ENCODE measurements at places on chromosomes 13 and 19.

- no peak for DNase-seq
Observed at GRCh38 chr13:97715763-97716162, 237.7 kb upstream of the IPO5 start.

- no peak for DNase-seq
Observed at GRCh38 chr19:33157906-33158305, 26.0 kb downstream of the WDR88 start.

DNA sequence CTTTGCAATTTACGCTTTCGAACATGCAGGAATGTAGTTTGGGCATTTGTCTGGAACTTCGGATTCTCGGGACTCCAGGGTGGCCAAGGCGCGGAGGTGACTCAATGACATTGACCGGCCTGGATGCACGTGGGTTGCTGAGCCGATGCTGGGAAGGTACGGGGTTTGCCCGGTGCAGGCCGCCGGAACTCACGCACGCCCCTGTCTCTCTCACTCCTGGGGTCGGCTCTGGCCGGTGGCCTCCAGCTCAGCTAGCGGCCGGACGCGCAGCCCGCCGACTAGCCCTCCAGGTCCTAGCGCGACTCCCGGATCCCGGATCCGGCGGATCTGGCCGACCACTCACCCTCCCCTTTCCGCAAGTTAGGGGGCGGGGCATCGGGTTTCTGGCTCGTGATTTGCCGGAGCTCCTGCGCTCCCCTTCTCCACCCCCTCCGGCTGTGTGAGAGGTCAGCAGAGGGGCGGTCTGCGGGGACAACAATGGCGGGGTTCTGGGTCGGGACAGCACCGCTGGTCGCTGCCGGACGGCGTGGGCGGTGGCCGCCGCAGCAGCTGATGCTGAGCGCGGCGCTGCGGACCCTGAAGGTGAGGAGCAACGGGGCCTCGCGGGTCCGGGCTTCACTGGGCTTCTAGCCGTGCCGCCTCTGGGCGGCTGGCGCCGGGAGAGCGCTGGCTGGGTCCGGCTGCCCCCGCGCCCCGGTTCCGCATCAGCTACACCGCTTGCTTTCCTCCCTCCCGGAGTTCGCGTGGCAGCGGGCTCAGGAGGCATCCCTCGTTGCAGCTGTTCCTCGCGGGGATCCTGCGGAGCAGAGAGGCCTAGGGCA, at the start of gene PCCA:
PCCA (plus strand) TSS at position 450 of the 821 bp plus-strand sequence; CDS start at position 478, 28 bp downstream.
- peak; percentile 97 for DNase-seq

DNA sequence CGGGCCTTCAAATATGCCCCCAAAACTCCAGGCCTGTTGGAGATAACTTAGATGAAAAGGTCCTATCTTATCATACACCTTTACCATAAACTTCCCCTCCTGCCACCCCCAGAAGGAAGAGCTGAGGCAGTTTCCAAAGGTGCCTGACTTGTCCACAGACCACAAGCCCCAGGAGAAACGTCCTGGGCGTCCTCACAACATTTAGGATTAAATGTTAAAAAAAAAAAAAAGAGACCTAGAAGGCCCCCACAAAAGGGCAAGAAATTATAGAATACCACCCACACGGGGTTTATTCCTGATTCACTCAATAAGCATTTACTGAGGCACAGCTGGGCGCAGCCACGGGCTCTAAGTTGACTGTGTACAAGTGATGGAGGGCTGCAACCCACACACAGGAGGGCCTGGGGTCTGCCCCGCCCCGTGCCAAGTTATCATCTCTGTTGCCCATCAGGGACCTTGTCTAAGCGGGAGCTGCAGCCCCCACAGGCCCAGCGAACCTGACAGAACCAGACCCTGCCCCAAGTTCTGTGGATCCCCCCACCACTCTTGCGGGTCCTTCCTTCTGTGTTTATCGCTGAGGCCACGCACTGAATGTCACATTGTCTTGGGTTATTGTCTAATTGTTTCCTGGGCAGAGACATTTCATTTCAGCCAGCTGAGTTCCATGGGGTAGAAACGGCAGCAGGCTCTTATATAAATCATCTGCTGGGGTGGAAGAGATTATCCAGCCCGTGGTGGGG, 83.0 kb upstream of the TM9SF2 start:
- peak; percentile 11 for DNase-seq

DNA sequence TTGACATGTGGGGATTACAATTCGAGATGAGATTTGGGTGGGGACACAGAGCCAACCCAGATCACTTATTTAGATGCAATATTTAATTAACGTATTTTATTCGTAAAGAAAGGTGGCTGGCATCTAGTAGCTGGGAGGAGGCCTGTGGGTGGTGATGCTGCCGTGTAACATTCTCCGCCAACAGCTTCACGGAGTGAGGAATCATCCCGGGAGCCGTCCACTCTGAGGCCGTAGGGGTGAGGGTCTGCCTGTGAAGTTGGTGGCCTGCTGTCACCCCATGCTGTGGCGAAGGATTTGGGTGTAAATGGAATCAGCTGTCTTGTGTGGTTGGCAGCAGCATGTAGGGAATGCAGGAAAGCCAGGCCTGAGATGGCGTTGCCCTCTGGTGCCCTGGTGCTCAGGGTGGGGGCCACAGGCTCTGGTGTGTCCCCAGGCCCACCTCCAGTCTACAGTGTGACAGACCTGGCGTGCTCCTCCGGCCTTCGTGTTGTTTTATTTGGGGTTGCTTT, 3.3 kb upstream of the TEX29 start:
- no peak for DNase-seq

DNA sequence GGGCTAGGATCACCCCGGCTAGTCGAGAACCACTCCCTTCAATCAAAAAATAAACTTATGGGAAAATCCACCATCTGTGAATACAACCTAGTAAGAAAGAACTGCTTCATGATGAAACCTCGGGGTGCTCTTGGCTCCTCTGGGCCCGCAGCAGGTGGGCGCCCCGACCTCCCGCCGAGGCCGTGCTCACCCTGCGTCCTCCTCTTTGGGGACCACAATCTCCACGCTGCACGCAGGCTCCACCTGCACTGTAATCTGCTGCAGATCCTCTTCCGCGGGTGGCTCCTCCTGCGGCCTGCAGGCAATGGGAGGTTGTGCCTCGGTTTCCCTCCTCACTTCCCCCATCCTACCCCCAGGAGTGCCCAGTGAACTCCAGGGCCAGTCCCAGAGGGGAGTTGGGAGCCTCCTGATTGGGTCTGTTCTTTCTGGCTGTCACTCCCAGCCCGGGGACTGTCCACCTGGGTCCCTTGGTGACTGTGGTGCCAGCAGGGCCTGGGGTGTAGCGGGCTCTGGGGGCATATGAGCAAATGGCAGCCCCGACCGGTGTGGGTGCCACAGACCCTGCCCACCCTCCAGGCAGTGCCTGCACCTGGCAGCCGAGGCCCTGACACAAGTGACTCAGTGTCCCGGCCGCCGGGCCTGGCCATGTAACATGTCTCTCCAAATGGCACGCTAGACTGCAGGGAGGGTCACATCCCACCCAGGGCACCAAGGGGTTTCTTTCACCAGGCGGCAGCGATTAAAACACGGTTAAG, 15.1 kb upstream of the CACTIN start:
- DNase-seq, result no peak

Data from psoas muscle (tissue), 8 donors.